ENCODE measurements at places on chromosomes 2 and 18. TPM values are rescaled to one million over a fixed set of nuclear protein-coding genes. Genes with fewer than 3 reads are reported as not detected.

DNA sequence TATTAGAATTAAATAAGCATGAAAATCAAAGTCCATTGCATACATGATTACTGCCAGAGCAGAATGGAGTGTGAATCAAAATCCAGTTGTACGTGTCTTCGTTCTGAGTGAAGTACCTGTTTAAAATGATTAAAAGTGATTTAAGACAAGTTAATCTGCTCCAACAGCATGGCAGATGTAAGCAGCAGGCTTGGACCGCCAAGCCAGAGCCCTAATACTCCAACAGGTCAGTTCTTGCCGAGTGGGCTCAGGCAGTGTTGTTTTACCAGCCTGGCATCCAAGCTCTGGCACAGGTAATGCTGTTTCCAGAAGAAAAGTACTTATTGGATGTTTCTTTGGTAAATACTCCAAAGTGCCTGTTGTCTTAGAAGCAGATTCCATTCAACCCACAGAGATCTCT, 171.4 kb upstream of the EPAS1 start:
- H3K4me3 ChIP-seq, result no peak overlapping the region
- no peaks in the 10 kb centered on the region for H3K36me3 ChIP-seq
- no peak overlapping the region for H3K27ac ChIP-seq
- no peaks in the 10 kb centered on the region for H3K27me3 ChIP-seq

The ITGB6 gene
- not detected for total RNA-seq

The MYOM1 gene
- total RNA-seq, result 0.39 TPM

The MAPK4 gene
- total RNA-seq, result not detected

- H3K4me1 ChIP-seq, result no peaks in the 10 kb centered on the region
- no peak for DNase-seq
- H3K4me3 ChIP-seq, result no peak overlapping the region
- H3K27me3 ChIP-seq, result no peaks in the 10 kb centered on the region
- H3K27ac ChIP-seq, result no peak overlapping the region
- peaks cover 4% of the 10 kb centered on the region for H3K36me3 ChIP-seq
Measured at GRCh38 chr18:49305688-49306336, 154.6 kb downstream of the DYM start.

The RAB3GAP1 gene
- total RNA-seq, result 51.4 TPM

DNA sequence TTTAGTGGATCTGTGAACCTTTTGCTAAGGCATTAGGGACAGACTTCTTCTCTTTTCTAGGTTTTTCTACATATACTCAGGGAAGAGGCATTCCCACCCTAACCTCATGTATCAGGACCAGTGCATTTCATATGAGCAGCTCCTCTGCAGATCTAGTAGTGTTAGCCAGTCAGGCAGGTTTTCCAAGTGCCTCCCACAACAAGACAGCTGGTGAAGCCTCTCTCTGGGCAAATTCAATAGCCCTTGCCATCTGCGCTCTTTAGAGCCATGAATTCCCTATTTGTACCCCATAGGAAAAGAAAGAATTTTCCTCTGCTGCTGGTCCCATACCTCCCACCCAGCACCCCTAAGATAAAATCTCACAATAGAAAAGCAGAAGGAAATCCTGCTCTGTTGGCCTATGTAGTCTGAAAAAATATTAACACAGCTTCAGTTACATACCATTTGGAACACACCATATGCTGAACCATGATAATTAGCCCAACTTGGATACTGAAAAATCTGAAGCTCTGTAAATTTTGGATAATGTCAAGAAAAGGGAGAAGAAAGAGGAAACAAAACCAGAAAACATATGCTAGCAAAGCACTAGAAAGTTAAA, 1354.6 kb upstream of the NRXN1 start:
- H3K4me1 ChIP-seq, result no peaks in the 10 kb centered on the region
- H3K27ac ChIP-seq, result no peak overlapping the region
- H3K36me3 ChIP-seq, result no peaks in the 10 kb centered on the region
- no peak for DNase-seq

GRCh38 chr2:209640358-209640757, 131.3 kb upstream of the UNC80 start:
- H3K27ac ChIP-seq, result no peak overlapping the region
- H3K27me3 ChIP-seq, result no peaks in the 10 kb centered on the region
- no peak overlapping the region for H3K4me3 ChIP-seq

DNA sequence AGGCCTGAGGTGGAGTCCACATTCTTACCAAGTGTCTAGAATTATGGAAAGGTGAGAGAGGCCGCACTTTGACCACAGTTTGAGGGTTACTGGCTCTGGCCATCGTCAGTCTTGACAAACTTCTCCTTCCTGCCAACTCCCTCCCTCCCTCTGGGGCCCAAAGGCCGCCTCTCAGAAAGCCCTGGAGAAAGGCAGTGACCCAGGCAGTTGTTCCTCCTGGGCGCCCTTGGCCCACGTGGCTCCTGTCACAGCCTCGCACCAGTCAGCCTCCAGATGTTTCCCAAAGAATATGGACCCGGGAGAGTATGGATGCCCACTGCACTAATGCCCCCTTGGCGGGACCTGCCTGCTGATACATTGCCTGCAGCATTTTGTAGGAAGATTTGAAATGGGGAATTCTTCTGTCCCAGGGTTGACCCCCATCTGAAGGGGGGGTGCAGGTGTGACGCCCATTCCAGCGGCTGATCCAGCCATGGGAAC, 61.7 kb downstream of the ASB1 start:
- no peak overlapping the region for H3K27ac ChIP-seq
- no peak for DNase-seq
- no peak overlapping the region for H3K4me3 ChIP-seq
- no peaks in the 10 kb centered on the region for H3K27me3 ChIP-seq
- peaks cover 7% of the 10 kb centered on the region for H3K4me1 ChIP-seq

- H3K4me3 ChIP-seq, result no peak overlapping the region
- H3K4me1 ChIP-seq, result peaks cover 17% of the 10 kb centered on the region
- DNase-seq, result peak; percentile 84
- H3K36me3 ChIP-seq, result no peaks in the 10 kb centered on the region
Measured at GRCh38 chr2:204072443-204073324, 136.1 kb downstream of the ICOS start.

DNA sequence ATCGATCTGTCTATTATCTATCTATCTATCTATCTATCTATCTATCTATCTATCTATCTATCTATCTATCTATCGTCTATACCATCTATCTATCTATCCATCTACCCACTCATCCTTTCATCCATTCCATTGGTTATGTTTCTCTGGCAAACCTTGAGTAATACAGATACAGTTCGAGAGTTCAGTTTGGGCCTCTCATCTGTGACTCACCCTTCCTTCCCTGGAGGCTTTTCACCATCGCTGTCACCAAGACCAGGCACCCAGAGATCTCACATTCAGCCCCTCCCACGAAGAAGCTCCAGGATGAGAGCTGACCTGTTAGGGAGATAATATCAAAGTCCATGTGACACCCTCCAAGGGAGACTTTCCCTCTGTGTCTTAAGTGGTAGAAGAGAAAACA, 164.1 kb upstream of the CELF4 start:
- no peaks in the 10 kb centered on the region for H3K36me3 ChIP-seq
- H3K4me3 ChIP-seq, result no peak overlapping the region
- no peaks in the 10 kb centered on the region for H3K27me3 ChIP-seq
- H3K4me1 ChIP-seq, result no peaks in the 10 kb centered on the region
- no peak overlapping the region for H3K27ac ChIP-seq
- no peak for DNase-seq

GRCh38 chr2:113180131-113180946, 6.6 kb downstream of the PSD4 start:
- H3K4me1 ChIP-seq, result peaks cover 92% of the 10 kb centered on the region
- peaks cover 16% of the 10 kb centered on the region for H3K36me3 ChIP-seq
- no peaks in the 10 kb centered on the region for H3K27me3 ChIP-seq

DNA sequence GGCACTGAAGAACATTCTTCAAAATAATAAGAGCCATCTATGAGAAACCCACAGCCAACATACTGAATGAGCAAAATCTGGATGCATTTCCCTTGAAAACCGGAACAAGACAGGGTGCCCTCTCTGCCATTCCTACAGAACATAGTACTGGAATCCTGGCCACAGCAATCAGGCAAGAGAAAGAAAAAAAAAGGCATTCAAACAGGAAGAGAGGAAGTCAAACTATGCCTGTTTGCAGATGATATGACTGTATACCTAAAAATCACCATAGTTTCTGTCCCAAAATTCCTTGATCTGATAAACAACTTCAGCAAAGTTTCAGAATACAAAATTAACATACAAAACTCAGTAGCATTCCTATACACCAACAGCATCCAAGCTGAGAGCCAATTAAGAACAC, 119.5 kb upstream of the PARD3B start:
- no peaks in the 10 kb centered on the region for H3K27me3 ChIP-seq
- no peaks in the 10 kb centered on the region for H3K4me1 ChIP-seq
- H3K36me3 ChIP-seq, result no peaks in the 10 kb centered on the region
- no peak for DNase-seq
- H3K4me3 ChIP-seq, result no peak overlapping the region

DNA sequence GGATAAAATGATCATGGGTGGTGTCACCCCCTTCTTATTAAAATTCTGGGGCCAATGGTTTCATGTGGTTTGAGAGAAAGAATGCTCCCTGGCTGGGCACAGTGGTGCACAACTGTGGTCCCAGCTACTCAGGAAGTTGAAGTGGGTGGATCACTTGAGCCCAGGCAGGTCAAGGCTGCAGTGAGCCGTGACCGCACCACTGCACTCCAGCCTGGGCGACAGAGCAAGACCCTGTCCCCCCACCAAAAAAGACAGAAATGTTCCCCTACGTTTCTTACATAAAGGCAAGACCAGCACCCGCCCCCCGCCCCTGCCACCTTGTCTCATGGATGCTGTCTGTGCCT, 53.0 kb upstream of the ID2 start:
- no peak overlapping the region for H3K4me3 ChIP-seq
- no peak overlapping the region for H3K27ac ChIP-seq
- no peaks in the 10 kb centered on the region for H3K27me3 ChIP-seq
- no peak for DNase-seq

DNA sequence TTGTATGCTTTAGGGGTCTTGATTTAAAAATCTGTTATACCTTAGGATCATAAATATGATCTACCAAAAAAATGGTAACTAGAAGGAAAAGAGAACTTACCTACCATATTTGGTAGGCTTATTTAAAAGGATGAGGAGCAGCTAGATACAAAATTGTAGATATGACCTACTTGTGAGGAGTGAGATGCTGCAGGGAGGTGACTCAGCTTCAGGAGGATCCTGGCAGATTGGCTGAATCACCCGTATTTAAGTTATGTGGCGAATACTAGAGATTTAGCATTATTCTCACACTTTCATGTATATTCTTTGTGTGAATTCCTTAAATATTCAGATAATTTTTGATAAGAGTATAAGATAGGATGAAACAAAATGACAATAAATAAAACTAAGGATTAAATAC, 657.3 kb upstream of the LINC00305 start:
- no peaks in the 10 kb centered on the region for H3K27me3 ChIP-seq
- no peaks in the 10 kb centered on the region for H3K4me1 ChIP-seq
- no peaks in the 10 kb centered on the region for H3K36me3 ChIP-seq
- DNase-seq, result no peak
- no peak overlapping the region for H3K4me3 ChIP-seq
- no peak overlapping the region for H3K27ac ChIP-seq

DNA sequence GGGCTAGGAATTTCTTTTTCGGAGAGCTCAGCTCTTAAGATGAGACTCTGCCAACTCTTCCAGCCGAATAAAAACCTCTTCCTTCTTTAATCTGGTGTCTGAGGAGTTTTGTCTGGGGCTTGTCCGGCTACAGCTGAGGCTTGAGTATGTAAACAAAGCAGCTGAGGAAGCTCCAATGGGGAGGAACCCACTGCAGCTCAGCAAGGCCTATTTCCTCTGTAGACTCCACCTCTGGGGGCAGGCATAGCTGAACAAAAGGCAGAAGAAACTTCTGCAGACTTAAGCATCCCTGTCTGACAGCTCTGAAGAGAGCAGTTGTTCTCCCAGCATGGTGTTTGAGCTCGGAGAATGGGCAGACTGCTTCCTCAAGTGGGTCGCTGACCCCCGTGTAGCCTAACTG, 838.7 kb downstream of the CCDC85A start:
- H3K36me3 ChIP-seq, result peaks cover 6% of the 10 kb centered on the region
- no peak overlapping the region for H3K4me3 ChIP-seq
- H3K27me3 ChIP-seq, result no peaks in the 10 kb centered on the region
- H3K27ac ChIP-seq, result no peak overlapping the region

DNA sequence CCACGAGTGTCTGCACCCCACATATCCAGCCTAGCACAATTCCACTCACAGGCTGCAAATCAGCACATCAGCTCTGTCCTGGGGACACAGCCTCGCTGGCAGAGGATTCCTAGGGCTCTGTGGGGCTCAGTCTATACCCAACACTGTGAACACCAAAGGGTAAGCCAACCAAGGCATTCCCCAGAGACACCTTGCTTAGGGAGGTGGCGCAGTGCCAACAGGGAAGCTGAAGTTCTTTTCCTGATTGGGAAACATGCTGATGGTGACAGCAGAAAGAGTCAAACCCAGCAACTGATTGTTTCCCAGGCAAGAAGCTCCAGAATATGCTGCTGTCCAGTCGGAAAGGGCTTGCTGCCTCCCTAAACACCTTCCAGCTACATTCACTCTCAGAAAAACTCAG, 55.8 kb downstream of the TTC32 start:
- no peak overlapping the region for H3K27ac ChIP-seq
- no peaks in the 10 kb centered on the region for H3K36me3 ChIP-seq
- H3K27me3 ChIP-seq, result peaks cover 6% of the 10 kb centered on the region
- no peak overlapping the region for H3K4me3 ChIP-seq
- no peaks in the 10 kb centered on the region for H3K4me1 ChIP-seq
- DNase-seq, result no peak

- no peak overlapping the region for H3K4me3 ChIP-seq
- no peaks in the 10 kb centered on the region for H3K27me3 ChIP-seq
- H3K27ac ChIP-seq, result no peak overlapping the region
Measured at GRCh38 chr18:78245451-78245850, 734.2 kb upstream of the SALL3 start.

DNA sequence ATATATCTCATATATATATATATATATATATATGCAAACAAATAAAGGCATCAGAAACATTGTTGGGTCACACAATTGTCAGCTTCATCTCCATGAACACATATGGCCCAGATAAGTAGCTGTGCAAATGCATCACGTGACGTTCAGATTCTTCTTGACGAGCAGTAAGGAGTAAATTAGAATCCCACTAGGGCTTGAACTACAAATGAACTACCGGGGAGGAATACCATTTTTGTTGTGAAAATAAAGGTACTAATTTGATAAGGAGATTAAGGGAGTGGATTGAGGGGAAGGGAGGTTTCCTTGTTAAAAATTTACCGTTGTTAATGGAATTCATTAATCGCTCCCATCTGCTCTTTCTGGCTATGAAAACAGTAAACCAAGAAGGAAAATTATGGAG, 186.5 kb upstream of the COPS8 start:
- no peak overlapping the region for H3K4me3 ChIP-seq
- no peak overlapping the region for H3K27ac ChIP-seq
- H3K36me3 ChIP-seq, result no peaks in the 10 kb centered on the region
- no peak for DNase-seq

The ELOA2 gene
- total RNA-seq, result not detected

DNA sequence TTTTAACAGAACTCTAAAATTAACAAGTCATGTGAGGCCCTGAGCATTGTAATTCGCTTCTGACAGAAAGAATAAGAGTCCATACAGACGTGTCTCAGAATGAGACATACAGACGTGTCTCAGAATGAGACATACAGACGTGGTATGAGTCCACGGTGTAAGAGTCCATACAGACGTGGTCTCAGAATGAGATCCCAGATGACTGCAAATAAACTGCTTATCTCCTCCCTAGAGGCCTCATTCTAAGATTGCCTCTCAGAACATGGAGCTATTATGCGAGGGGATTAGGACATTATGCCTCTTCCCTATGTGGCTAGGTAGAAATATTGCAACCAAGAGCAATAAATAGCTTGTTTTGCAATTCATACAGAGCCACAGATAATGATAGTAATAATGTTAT, 63.9 kb downstream of the NEB start:
- H3K4me3 ChIP-seq, result no peak overlapping the region
- no peaks in the 10 kb centered on the region for H3K36me3 ChIP-seq
- H3K27ac ChIP-seq, result no peak overlapping the region
- DNase-seq, result no peak
- H3K27me3 ChIP-seq, result no peaks in the 10 kb centered on the region

All from activated T-cell treated with anti-CD3 and anti-CD28 coated beads, Interleukin-2, amount 50 U/mL, for 72 hours (primary cell).